ENCODE measurements at places on chromosomes 12 and 14. TPM values are rescaled to one million over a fixed set of nuclear protein-coding genes. Genes with fewer than 3 reads are reported as not detected.

DNA sequence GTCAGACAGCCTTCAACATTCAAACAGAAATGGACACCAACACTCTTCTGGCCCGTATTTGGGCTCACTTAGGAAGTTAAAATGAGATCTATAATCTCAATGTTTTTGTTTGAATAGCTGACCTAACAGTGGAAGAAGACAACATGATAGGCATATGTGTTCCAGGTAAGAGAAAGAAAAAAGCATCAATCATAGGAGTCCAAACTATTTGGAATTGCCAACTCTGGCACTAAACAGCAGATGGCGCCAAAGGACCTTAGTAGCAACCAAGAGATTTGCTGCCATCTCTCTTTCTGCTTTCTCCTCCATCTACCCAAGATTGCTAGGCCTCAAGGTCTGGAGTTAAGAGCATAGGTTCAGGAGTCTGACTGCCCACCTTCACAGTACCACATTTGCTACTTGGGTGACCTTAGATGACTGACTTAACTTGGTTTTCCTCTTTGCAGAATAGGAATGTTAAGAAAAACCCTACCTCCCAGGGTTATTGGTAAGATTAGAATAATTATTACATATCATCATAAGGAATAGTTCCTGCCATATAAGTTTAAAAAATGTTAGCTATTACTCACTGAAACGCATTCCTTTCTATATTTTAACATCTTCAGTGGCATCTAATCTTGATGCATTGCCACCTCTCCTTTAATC, 30.2 kb downstream of the PEX5 start:
- H3K36me3 ChIP-seq = no peaks in the 10 kb centered on the region
- DNase-seq = peak; percentile 77
- no peak overlapping the region for H3K4me3 ChIP-seq
- no peaks in the 10 kb centered on the region for H3K27me3 ChIP-seq
- H3K4me1 ChIP-seq = no peaks in the 10 kb centered on the region

DNA sequence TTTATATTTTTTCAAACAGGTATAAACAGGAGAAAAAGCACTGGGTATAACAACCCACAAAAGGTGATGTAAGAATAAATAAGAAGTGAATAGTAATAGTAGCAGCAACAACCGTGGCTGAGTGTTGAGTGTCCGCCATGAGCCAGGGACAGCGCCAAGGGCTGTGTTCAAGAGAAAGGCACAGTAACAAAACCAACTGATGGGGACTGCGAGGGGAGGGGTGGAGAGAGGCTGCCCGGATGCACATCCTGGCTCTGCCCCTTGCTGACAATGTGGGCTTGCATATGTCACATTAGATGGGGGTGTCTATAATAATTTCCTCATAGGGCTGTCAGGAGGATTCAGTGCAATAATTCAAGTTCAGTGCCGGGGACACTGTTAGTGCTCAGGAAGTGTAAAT, 912.4 kb downstream of the VRK1 start:
- no peak for DNase-seq
- H3K4me3 ChIP-seq = no peak overlapping the region
- H3K27ac ChIP-seq = no peak overlapping the region
- no peaks in the 10 kb centered on the region for H3K27me3 ChIP-seq
- H3K4me1 ChIP-seq = peaks cover 9% of the 10 kb centered on the region

Gene SERPINA3
- 24.6 TPM for total RNA-seq

Gene GPR137C
- 1.8 TPM for total RNA-seq

GRCh38 chr14:68039593-68039992, 220.0 kb downstream of the RAD51B start:
- peaks cover 6% of the 10 kb centered on the region for H3K4me1 ChIP-seq
- no peak overlapping the region for H3K27ac ChIP-seq
- no peaks in the 10 kb centered on the region for H3K27me3 ChIP-seq
- no peak overlapping the region for H3K4me3 ChIP-seq
- no peak for DNase-seq
- no peaks in the 10 kb centered on the region for H3K36me3 ChIP-seq

Gene RD3L
- not detected for total RNA-seq

DNA sequence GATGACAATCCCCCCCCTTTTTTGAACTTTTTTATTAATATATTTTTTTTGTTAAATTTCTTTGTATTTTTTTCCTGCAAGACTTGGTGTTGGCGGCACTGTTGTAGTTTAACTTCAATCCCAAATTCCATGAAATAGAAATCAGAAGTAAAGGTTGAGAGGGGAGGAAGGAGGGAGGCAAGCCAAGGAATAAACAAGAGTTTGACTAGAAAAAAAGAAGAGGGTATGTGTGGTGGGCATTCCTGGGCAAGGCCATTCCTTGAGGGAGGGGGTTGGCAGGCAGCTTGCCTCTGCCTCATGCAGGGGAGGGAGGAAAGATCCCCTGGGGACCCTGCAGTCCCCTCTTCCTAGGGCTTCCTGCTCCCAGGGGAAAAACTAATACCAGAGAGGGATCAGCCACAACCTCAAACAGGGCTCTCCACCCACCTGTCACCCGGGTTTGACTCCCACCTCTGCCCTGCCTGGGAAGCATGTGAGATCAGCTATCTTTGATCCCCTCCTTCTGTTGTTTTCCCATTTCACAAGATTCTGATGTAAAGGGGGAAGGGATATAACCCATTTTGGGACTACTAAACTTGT, 519 bp upstream of the AP1G2 start:
- H3K27me3 ChIP-seq = peaks cover 4% of the 10 kb centered on the region
- peaks cover 17% of the 10 kb centered on the region for H3K4me1 ChIP-seq
- no peak for DNase-seq
- H3K4me3 ChIP-seq = no peak overlapping the region
- H3K36me3 ChIP-seq = no peaks in the 10 kb centered on the region
- peak overlapping the region; percentile 68 for H3K27ac ChIP-seq

Gene B4GALNT3
- total RNA-seq = 34.0 TPM

All from left lung (tissue), 14 donors.